ENCODE measurements at places on chromosomes 6 and 20. TPM values are rescaled to one million over a fixed set of nuclear protein-coding genes. Genes with fewer than 3 reads are reported as not detected.

GRCh38 chr6:158698931-158699330, 49.1 kb downstream of the SYTL3 start:
- H3K36me3 ChIP-seq, result no peaks in the 10 kb centered on the region
- H3K4me1 ChIP-seq, result peaks cover 2% of the 10 kb centered on the region

GRCh38 chr6:153192943-153193885, 62.1 kb upstream of the RGS17 start:
- no peaks in the 10 kb centered on the region for H3K36me3 ChIP-seq
- H3K27ac ChIP-seq, result no peak overlapping the region
- DNase-seq, result no peak
- H3K4me1 ChIP-seq, result no peaks in the 10 kb centered on the region
- H3K27me3 ChIP-seq, result no peaks in the 10 kb centered on the region

DNA sequence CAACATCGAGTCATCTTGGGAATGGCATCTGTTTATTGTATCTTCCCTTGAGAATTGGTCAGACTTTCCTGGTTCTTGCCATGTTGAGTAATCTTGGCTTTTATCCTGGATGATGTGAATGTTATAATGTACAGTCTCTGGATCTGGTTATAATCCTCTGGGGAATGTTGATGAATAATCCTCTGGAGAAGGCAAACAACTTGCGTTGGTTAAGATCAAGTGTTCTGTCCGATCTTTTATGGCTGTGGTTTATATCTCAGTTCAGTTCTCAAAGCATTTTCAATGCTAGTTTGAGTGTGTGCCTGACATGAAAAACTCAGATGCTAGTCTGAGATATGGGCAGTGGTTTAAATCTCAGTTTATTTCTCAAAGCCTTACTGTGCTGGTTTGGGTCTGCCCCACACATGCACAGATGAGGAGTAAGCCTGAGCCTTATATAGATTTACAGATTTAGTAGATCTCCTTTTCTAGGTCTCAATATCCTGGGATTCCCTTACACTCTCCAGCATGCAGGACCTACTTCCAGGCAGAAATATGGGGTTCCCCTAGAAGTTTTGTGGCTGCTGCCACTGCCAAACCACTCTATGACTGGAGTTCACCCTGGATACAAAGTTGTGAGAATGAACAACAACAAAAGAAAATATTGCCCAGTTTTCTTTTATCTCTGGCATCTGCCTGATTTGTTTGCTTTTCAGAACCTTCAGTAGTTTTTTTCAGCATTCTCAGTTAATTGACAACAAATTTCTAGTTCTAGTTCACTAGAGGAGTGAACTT, 191.8 kb upstream of the MAN1A1 start:
- peaks cover 9% of the 10 kb centered on the region for H3K27me3 ChIP-seq
- no peak for DNase-seq
- H3K4me1 ChIP-seq, result no peaks in the 10 kb centered on the region

- H3K27ac ChIP-seq, result no peak overlapping the region
- H3K4me3 ChIP-seq, result no peak overlapping the region
- no peaks in the 10 kb centered on the region for H3K4me1 ChIP-seq
- H3K27me3 ChIP-seq, result peaks cover 4% of the 10 kb centered on the region
Measured at GRCh38 chr20:59866338-59866737, 67.1 kb downstream of the SYCP2 start.

DNA sequence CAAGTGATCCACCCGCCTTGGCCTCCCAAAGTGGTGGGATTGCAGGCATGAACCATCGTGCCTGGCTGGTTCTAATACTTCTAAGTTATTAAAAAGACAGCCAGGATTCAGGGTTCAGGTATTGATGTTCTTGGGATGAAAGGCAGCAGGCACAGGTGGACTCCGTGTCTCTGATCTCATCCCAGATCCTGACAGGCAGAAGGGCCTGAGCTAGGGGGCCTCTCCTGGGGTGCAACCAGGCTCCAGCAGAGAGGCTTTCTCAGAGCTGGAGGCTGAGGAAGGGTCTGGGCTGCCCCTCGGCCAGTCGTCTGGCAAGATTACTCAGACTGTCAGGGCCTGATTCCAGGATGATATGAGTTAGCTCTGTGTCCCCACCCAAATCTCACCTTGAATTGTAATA, 106.3 kb downstream of the SCML4 start:
- no peaks in the 10 kb centered on the region for H3K27me3 ChIP-seq
- no peak overlapping the region for H3K4me3 ChIP-seq
- no peak for DNase-seq
- H3K27ac ChIP-seq, result no peak overlapping the region

DNA sequence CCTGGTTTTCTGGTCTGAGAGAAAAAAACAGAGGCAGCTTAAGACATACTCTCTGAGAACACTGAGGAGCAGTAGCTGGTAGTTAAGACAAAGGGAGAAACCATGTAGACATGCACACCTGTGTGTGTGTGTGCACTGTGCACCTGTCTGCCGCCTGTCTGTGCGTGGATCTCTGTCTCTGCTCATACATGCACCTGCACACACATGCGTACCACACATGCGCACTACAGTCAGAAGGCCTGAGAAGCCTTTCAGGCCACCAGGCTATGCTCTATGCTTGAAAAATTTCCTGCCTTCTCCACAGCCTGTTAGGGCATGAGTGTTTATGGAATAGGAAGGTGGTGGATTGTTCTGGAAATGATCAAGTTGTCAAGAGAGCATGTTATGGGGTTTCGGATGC, 103.5 kb downstream of the CDH4 start:
- no peaks in the 10 kb centered on the region for H3K27me3 ChIP-seq
- no peak overlapping the region for H3K4me3 ChIP-seq
- H3K4me1 ChIP-seq, result no peaks in the 10 kb centered on the region
- no peak overlapping the region for H3K27ac ChIP-seq
- H3K36me3 ChIP-seq, result no peaks in the 10 kb centered on the region

DNA sequence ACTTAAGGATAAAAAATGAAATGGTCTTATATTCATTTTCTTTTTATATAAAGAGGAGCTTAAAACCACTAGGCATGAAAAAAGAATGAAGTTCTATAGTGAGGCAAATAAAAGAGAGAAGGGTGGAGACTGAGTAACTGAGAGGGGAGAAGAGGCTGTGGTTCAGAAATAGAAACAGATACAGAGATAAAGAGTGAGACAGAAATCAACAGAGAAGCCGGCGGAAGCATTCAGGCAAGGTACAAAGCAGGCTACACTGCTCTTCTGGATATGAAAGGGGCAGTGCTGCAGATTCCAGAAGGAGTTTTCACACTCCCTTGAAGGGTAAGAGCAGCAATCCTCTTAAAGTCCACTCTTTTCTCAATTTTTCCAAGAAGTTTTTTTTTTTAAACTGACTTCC, 29.9 kb downstream of the NFATC2 start:
- peaks cover 42% of the 10 kb centered on the region for H3K36me3 ChIP-seq
- peak overlapping the region; percentile 76 for H3K4me3 ChIP-seq
- peak overlapping the region; percentile 62 for H3K27ac ChIP-seq
- H3K27me3 ChIP-seq, result no peaks in the 10 kb centered on the region

GRCh38 chr20:40686893-40687292, 2.1 kb downstream of the MAFB start:
- H3K27ac ChIP-seq, result no peak overlapping the region
- H3K4me1 ChIP-seq, result peaks cover 13% of the 10 kb centered on the region
- peaks cover 21% of the 10 kb centered on the region for H3K27me3 ChIP-seq

- H3K27ac ChIP-seq, result no peak overlapping the region
- H3K4me1 ChIP-seq, result no peaks in the 10 kb centered on the region
- H3K4me3 ChIP-seq, result no peak overlapping the region
- H3K36me3 ChIP-seq, result peaks cover 48% of the 10 kb centered on the region
- H3K27me3 ChIP-seq, result no peaks in the 10 kb centered on the region
Measured at GRCh38 chr20:63877755-63878470, 12.8 kb downstream of the TPD52L2 start.

DNA sequence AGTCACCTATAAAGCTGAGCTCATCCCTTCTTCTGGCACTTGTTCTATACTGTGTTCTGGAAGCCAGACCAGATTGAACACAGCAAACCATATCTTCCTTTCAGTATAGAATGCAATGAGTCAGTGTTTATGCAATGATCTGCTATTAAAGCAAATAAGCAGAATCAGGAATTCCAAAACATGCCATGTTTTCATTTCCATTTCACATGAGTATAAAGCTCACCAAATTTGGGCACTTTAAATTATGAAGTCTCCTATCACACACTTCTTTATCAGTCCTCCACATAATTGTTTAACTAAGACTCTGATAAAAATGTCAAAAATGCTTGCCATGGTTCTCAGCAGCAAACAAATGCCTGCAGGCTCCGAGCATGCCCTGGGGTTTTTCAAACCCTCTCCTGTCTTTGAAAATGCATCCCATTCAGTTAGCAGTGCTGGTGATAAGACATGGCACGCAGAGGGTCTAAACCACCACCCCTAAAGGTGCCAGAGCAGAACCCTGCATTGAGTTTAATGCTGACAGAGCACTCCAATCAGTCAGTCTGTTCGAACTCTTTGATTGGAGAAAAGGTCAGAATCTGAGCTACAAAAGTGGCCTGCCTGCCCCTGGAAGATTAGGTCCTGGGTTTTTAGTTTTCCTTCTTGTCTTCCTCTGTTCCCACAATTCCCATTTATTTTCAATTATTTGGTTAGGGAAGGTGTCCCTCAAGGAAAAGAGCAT, 234.1 kb downstream of the GMPR start:
- H3K4me3 ChIP-seq, result peak overlapping the region; percentile 69
- peak overlapping the region; percentile 90 for H3K27ac ChIP-seq
- H3K4me1 ChIP-seq, result peaks cover 63% of the 10 kb centered on the region
- no peaks in the 10 kb centered on the region for H3K27me3 ChIP-seq
- H3K36me3 ChIP-seq, result peaks cover 3% of the 10 kb centered on the region

GRCh38 chr6:162467679-162468078, 259.9 kb downstream of the PRKN start:
- no peaks in the 10 kb centered on the region for H3K27me3 ChIP-seq
- no peak overlapping the region for H3K27ac ChIP-seq
- no peak for DNase-seq
- no peaks in the 10 kb centered on the region for H3K36me3 ChIP-seq

DNA sequence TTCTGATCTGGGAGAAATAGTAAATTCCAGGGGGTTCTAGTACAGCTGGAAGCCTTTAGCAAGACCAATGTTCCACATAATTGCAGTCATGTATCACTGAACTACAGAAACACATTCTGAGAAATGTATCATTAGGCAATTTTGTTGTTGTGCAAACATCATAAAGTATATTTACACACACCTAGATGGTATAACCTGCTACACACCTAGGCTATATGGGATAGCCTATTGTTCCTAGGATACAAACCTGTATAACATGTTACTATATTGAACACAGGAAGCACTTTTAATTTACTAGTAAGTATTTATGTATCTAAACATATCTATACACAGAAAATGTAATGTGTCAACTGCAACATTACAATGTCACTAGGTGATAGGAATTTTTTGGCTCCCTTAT, 525.9 kb upstream of the NRSN1 start:
- H3K4me3 ChIP-seq, result no peak overlapping the region
- DNase-seq, result no peak
- no peaks in the 10 kb centered on the region for H3K36me3 ChIP-seq
- H3K4me1 ChIP-seq, result no peaks in the 10 kb centered on the region
- no peak overlapping the region for H3K27ac ChIP-seq

- H3K36me3 ChIP-seq, result no peaks in the 10 kb centered on the region
- no peak overlapping the region for H3K27ac ChIP-seq
- H3K4me3 ChIP-seq, result no peak overlapping the region
Measured at GRCh38 chr6:157329829-157330228, 6.5 kb upstream of the TMEM242 start.

GRCh38 chr6:33720998-33721397, 9.5 kb upstream of the UQCC2 start:
- no peak overlapping the region for H3K4me3 ChIP-seq
- H3K36me3 ChIP-seq, result no peaks in the 10 kb centered on the region
- no peaks in the 10 kb centered on the region for H3K4me1 ChIP-seq
- DNase-seq, result no peak
- peaks cover 6% of the 10 kb centered on the region for H3K27me3 ChIP-seq
- no peak overlapping the region for H3K27ac ChIP-seq

GRCh38 chr6:42251500-42251899, 33.8 kb upstream of the MRPS10 start:
- no peaks in the 10 kb centered on the region for H3K4me1 ChIP-seq
- H3K4me3 ChIP-seq, result no peak overlapping the region
- no peaks in the 10 kb centered on the region for H3K27me3 ChIP-seq
- H3K27ac ChIP-seq, result no peak overlapping the region
- peaks cover 89% of the 10 kb centered on the region for H3K36me3 ChIP-seq
- DNase-seq, result no peak

DNA sequence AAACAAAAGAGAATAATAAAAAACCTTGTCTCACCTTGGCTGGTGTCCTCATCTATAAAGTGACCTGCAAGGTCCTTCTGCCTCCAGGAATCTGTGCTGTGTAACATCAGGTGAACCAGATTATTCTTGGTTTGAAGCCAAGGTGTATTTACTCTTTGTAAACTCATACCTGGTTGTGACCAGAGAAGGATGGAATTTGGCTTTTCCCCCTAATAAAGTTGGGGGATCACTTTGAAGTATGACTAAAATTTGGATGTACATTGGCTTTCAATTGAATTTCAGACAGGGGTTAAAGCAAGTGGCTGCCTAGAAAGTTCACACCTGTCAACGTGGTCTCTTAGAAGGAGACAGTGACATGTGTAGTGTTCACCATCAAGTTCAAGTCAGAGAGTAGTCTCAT, 100.1 kb downstream of the SCP2D1 start:
- H3K4me1 ChIP-seq, result no peaks in the 10 kb centered on the region
- no peaks in the 10 kb centered on the region for H3K36me3 ChIP-seq
- H3K4me3 ChIP-seq, result no peak overlapping the region

DNA sequence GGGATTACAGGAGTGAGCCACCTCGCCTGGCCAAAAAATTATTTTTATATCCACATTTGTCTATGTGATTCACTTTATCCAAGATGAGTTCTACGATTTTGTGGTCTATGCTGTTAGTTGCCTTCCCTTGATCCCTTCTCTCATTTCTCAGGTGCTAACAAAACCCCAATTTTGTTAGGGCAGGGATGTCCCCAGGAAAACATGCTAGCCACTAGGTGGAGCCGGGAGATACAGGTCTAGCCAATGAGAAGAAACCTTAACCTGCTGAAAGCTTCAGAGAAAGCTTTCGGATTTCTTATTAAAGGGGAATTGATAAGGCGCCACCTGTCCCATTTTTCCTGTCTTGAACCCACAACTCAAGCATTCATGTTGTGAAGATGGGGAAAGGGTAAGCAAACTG, 167.4 kb upstream of the OLIG3 start:
- no peaks in the 10 kb centered on the region for H3K36me3 ChIP-seq
- DNase-seq, result peak; percentile 46
- no peak overlapping the region for H3K4me3 ChIP-seq

GRCh38 chr20:25629816-25630499, 6.1 kb upstream of the NANP start:
- DNase-seq, result no peak
- no peak overlapping the region for H3K27ac ChIP-seq
- no peaks in the 10 kb centered on the region for H3K27me3 ChIP-seq
- no peaks in the 10 kb centered on the region for H3K36me3 ChIP-seq
- no peak overlapping the region for H3K4me3 ChIP-seq
- no peaks in the 10 kb centered on the region for H3K4me1 ChIP-seq

BLTP3A gene
- total RNA-seq, result 7.1 TPM

PGC gene
- total RNA-seq, result not detected

TBC1D22B gene
- total RNA-seq, result 13.3 TPM

PRSS16 gene
- total RNA-seq, result 0.49 TPM

PRRT1 gene
- total RNA-seq, result 0.39 TPM

ISM1 gene
- total RNA-seq, result 0.67 TPM

TCF21 gene
- not detected for total RNA-seq

GLP1R gene
- total RNA-seq, result not detected

Data from CD4-positive, CD25-positive, alpha-beta regulatory T cell (primary cell).